ENCODE measurements at places on chromosomes 2 and 18.

- DNase-seq = no peak
Measured at GRCh38 chr18:48109961-48110493, 179.6 kb upstream of the SMAD2 start.

DNA sequence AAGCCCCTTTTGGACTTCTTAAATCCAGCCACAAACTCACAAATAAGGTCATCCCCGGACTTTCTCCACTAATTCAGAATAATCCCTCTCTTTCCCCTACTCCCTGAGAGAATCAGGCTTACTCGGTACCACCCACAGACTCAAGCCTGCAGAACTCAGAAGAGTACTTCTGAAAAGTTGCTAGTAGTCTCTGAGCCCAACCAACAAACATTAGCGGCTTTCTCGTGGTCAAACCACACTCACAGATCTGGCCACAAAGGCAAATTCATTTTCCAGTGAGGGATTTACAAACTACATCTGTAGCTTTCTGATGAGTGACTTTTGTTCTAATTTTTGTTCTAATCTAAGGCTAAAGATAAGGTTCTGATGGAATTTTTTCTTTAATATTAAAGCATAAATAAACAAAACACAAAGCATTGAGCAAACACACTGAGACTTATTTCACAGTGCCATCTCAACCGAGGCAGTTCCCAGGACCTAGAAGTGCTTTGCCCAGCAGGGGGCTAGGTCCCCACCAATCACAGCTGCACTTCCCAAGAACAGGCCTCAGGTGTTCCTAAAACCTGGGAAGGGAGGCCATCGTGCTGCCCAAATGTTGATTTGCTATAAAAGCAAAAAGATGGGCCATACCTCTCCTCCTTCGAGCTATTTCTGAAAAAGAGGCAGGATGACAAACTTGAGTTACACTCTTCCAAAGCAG, 110.7 kb downstream of the COLEC12 start:
- DNase-seq = no peak

DNA sequence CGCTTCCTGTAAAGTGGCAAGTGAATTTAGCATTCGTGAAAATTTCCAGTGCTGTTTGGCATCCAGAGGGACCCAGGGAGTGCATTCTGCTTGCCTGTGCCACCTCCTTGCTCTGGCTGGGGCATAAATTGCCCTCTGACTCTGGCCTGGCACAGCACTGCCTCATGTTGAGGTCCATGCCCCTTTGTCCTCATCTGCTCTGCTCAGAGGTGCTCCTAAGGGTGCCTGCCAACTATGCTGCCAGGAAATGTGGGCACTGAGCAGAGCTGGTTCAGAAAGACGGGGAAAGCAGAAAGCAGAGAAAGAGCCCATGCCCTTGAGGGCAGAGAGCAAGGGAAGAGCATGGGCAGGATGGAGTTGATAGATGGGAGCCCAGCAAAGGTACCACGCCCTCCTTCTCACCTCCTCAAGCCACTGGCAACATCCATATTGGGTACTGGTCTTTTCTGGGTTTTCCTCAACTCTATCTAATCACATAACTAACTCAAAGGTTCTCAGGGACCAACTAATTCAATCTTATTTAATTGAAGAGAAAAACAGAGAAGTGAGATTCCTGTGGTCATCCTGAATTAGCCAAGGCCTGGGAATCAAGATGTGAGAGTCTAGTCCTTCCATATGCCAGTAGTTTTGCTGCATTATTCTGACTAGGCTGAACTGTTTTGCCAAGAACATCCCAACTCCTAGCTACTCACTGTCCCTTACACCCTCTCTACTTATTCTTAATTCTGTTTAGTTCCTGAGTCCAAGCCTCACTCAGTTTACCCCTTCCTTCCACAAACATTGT, 441.5 kb upstream of the TNP1 start:
- DNase-seq = no peak

GRCh38 chr2:136359121-136359965, 241.4 kb upstream of the CXCR4 start:
- no peak for DNase-seq

- DNase-seq = no peak
Measured at GRCh38 chr2:10229462-10230099, 73.1 kb upstream of the HPCAL1 start.

- no peak for DNase-seq
Measured at GRCh38 chr2:3108105-3108504, 269.5 kb downstream of the EIPR1 start.

DNA sequence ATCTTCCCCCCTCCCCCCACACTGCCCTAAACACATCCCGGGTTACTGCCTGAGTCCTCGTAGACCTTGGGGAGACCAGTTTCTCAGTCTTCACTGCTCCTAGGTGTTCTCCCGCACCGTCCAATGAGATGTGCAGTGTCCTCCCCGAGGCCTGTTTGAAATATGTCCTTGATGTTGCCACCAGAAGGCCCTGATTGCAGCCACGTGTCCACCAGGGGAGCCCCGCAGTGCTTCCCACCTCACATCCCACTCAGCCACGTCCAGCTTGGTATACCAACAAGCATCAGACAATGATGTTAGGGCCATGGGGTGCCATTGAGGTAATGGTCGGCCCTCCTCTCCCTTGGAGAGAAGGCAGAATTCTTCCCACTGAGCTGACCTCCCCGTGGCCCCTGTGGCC, 38.7 kb downstream of the TCF7L1 start:
- no peak for DNase-seq

GRCh38 chr2:177015356-177015923, 197.2 kb upstream of the HNRNPA3 start:
- DNase-seq = no peak

GRCh38 chr18:75075016-75075305, 134.0 kb downstream of the PTGR3 start:
- DNase-seq = no peak

GRCh38 chr2:6922201-6922656, 5.0 kb downstream of the RNF144A start:
- no peak for DNase-seq

DNA sequence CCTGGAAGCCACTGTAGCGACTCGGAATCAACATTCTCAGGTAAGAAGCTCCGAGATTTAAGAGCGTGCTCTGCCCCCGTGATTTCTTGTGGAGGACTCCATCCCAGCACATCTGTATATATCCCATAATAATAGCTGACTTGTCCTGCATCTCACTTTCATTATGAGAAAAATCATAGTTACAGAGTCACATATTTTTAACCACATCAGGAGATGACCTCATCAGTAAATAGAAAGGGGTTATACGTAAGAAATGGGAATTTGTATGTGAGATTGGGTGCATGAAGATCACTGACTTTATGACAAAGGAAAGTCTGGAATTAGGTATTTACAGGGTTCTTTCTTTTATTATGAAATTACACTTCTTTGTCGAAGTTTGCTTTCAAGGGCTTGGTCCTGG, 16.4 kb upstream of the TMEM18 start:
- DNase-seq = no peak

DNA sequence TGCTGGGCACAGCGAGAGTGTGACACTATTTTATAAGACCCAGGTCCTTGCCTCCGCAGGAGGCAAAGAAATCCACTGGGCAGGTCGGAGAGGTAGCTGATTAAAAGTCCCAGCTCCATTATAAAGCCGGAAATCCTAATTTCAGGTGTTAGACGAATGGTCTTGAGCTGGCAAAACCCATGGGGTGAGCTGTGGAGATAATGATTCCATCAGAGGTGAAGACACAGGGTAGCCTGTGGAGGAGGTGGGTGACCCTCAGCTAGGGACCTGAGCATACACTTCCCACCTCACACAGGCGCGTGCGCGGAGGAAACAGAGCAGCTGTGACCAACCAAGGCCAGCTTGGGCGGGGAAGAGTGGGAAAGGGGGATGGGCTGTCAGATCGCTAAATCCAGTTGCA, 201.7 kb upstream of the CXCR4 start:
- DNase-seq = no peak

DNA sequence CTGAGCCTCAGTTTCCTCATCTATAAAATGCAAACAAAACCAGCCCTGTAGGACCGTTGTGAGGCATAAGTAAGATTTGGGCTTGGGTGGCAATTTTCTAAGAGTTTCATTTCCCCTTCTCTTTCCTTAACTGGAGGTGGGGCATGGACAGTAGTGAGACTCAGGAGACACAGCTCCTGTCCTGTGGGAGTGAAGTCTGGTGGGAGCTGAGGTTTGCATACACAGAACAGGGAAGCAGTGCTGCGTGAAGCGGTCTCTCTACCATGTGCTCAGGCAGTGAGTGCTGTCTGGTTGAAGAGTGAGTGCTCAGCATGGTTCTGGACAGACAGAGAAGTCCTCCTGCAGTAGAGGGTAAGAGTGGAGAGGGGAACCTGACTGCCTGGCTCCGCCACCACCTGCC, 62.3 kb upstream of the MCFD2 start:
- peak; percentile 42 for DNase-seq

DNA sequence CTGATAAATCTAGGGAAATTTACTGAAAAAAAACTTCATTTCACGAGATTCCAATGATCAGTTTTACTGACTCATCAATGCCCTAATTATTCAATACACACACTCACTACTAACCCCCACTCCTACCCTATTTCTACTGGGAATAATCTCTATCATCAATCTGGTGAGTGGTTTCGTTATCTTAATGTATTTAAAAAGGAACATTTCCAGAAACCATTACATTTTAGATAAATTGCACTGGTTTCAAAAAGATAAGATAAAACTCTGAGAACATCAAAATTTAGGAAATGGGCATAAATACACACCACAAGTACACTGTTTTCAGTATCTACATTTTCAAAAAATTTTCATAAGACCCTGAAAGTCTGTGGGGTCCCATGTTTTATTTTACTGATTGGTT, 471.4 kb upstream of the PKDCC start:
- DNase-seq = no peak

DNA sequence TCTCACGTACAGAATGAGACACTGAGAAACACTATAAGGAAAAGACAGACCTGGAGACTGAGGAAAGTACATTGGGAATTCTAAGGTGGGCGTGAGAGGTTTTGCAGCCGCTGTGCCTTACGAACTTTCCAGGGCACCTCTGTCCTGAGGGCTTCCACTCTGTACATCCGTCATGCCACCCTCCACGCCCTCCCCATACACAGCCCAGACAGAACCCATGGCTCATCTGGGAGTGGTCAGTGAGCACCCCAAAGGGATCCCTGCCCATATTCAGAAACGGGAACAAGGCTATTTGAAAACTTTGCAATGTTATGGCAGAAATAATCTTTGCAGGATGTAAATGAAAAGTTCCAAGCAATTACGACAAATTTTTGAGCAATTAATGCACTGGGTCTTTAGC, 95.4 kb upstream of the ZNF532 start:
- DNase-seq = no peak

- DNase-seq = no peak
Measured at GRCh38 chr2:224155896-224156295, 116.8 kb upstream of the SERPINE2 start.

DNA sequence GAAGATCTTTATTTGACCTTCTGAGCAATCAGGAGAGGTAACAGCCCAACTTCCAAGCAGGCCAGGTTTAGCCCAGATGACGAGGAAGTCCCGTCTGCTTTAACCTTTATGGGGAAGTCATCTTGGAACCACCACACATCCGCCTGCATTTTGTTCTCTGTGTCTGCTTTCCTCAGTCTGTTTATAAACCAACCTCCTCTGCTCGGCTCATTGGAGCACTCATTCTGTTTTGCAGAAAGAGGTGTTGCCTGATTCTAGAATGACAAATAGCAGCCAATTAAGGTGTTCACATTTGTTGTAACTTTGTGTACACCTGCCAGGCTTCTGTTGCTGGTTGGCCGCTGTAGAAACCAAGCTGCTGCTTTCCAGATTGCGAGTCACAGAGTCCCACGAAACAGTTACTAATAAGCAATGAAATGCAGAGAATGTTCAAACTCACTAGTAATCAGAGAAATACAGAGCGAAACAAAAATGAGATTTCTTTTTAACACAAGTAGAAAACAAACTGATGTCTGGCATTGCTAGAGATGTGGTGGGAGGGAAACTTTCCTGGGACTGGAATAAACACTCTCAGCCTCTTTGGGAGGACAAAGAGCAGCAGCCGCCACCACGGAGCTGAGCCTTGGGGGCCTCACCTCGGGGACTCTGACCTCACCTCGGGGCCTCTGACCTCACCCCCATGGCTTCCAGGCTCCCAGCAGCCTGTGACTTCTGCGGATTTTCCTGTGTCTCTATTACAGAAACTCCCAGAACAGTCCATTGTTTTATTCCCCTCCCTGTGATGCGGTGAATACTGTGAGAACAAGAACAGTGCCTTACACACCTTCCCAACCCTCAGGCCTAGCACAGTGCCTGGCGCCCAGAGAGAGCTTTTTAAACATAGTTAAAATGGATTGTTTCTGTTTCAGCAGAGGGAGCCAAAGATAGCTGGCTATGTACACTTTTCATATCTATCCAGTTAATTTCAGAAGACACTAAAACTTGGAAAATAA, 64.0 kb downstream of the MBP start:
- no peak for DNase-seq

DNA sequence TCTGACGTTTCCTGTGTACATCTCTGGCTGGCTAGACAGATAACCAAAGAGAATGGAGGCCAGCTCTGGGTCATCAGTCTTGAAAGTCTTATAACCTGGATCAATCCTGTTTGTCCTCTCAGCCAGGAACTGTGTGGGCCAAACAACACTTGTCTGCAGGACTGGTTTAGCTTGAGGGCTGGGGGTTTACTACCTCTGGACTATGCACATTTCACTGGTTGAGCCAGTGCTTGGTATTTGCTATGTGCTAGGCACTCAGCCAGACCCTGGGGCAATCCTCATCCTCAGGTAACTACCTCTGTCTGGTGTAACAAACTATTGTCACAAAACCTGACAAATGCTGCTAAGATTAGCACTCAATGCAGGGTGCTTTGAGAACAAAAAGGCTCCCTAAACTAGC, 169.7 kb downstream of the HAUS1 start:
- DNase-seq = no peak

DNA sequence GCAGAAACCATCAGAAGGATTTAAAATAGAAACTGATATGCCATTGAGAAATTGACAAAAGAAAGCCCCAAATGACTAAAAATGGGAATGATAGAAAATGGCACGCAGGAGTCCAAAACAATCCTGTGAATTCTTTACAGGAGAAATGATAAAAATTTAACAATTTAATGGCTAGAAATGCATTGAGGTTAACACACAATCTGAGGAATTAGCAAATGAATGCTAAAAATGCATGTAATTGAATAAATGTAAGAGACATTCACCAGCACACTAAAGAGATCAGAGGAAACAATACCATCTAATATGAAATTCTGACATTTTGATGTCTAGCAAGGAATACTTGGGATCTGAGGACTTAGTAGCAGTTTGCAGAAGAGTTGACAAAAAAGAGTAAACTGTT, 37.0 kb downstream of the MARCHF4 start:
- no peak for DNase-seq

- DNase-seq = no peak
Measured at GRCh38 chr2:152465541-152465940, 130.6 kb downstream of the FMNL2 start.

GRCh38 chr2:216698895-216699294, 3.5 kb upstream of the IGFBP5 start:
- DNase-seq = peak; percentile 72

- peak; percentile 91 for DNase-seq
Measured at GRCh38 chr2:214328941-214329340, 81.9 kb upstream of the VWC2L start.

DNA sequence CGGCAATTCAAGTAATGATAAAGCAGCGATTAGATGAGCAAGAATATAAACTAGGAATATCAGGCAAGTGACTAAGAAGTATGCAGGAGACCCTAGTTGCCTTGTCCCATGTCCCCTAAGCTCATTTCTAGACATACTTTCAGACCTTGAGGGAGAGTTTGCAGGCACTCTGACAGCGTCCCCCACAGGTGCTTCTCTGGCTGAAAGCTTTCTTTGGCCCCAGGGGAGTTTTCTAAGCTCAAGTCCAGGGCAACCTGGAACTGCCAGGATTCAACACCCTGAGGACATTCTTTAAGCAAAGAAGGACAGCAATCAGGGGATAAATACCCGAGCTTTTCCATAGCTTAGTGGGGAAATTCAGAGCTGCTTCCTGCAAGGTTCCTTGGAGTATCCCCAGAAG, 308.1 kb upstream of the CHST9 start:
- DNase-seq = no peak
